ENCODE measurements at places on chromosomes 3 and 15.
A peak's percentile ranks its signal among the peaks of the same experiment; 100 is the strongest.

- DNase-seq: no peak
Observed at GRCh38 chr15:57387564-57388076, 11.3 kb downstream of the CGNL1 start.

GRCh38 chr3:66490984-66491383, 9.8 kb downstream of the LRIG1 start:
- DNase-seq: no peak

DNA sequence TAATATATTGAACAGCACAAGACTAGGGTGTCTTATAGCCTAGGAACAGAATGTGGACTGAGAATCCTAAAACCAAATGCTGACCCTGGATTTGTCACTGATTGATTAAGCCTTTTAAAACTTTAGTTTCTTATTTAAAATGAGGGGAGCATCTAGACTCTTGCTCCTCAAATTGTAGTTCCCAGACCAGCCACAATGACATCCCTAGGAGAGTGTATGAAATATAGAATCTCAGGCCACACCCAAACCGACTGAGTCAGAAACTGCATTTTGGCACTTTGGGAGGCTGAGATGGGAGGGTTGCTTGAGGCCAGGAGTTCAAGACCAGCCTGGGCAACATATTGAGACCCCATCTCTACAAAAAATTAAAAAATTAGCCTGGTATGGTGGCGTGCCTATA, 287.8 kb upstream of the UMPS start:
- no peak for DNase-seq

- DNase-seq: no peak
Observed at GRCh38 chr3:51675201-51675611, 4.2 kb downstream of the TEX264 start.

DNA sequence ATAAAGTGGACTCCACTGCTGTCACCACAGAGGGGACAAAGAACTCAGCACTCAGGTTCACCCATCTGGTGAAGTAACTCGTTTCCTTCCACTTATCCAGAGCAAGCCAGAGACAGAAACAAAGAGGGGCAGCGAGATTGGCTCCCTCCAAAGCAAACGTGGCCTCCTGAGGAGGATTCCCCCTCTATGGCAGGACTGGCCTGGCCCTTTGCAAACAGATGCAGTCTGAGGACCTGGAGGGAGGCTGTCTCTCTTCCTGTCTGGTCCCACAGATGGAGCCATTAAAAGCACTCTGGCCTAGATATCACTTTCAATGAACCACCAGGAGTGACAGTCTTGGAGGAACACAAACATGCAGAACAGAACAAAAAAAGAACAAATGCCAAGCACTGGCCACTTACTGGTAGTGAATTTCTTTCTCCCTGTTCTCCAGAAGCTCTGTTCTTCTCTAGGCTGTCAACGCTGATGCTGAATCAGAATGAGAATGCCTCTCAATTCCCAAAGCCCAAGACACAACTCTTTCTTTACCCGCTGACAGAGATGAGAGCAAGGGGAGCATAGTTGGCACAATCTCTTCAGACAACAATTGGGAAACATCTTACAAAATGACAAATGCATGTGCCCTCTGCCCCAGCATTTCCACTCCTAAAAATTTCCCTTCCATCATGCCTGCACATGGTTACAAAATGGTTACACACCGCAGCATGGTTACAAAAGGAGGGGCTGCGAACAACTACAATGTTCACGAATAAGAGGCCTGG, 14.3 kb downstream of the KLHL25 start:
- no peak for DNase-seq

- DNase-seq: no peak
Observed at GRCh38 chr3:195208631-195209030, 62.3 kb downstream of the XXYLT1 start.

GRCh38 chr3:22360164-22360563, 609.2 kb upstream of the ZNF385D start:
- DNase-seq: no peak

DNA sequence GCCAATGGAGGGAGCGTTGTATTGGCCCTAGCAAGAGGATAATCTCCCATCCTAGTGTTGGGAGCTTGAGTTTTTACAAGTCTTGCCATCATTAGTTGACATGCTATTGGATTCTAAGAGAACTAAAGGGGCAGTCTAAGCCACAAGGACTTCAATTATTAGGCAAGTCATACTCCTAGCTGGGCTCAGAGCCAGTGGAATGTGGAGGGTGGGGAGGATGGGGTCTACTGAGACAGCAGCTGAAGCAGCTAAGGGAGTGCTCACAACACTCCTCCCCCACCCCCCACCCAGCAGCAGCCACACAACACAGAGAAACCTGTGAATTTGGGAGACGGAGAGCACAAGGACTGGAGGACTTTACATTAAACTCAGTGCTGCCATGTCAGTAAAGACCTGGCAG, 27.9 kb downstream of the FRG2C start:
- no peak for DNase-seq

GRCh38 chr3:3101660-3102458, 8.3 kb downstream of the IL5RA start:
- DNase-seq: no peak

- peak; percentile 31 for DNase-seq
Observed at GRCh38 chr3:60552581-60552980, 698.7 kb downstream of the FHIT start.

- DNase-seq: no peak
Observed at GRCh38 chr3:42773409-42773751, 327 bp upstream of the CCDC13 start.

GRCh38 chr15:92990031-92990430, 89.9 kb downstream of the CHD2 start:
- DNase-seq: no peak

DNA sequence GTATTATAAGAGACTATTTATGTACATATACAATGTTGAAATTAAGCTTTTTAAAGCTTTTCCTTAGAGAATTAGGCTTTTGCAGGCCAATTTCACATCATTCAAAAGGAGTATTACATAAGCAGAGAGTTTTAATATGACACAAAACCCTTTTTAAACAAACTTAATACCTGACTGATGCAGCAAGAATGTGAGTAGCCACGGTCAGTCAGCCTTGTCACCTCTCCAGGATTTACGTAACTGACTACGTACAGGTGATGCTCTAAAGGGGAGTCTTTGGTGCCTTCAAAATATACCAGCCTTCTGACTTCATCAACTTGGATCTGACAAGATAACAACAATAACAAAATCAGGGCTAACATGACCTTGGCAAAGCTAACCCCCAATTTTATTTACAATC, 44.2 kb upstream of the IGDCC4 start:
- DNase-seq: no peak

- DNase-seq: no peak
Observed at GRCh38 chr15:66878761-66879160, 176.7 kb downstream of the SMAD6 start.

DNA sequence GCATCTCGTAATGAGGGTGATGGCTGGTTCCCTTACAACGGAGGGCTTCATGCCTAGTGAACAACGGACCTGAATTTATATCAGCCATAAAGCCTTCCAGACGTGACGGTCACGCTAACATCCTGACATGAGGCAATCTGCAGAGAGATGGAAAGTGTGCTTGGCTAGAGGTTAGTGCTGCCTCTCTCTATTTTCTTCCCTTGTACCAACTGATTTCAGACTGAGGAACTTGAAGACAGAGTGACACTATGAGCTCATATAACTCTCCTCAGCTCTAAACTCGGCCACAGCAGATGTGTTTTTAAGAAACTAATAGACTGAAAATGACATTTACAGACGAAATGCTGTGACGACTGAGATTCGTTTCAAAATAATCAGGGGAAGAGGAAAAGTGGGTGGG, 122.4 kb downstream of the XXYLT1 start:
- DNase-seq: no peak

Data from putamen (tissue), 1 donor.